ENCODE measurements at places on chromosomes 2 and 18.

DNA sequence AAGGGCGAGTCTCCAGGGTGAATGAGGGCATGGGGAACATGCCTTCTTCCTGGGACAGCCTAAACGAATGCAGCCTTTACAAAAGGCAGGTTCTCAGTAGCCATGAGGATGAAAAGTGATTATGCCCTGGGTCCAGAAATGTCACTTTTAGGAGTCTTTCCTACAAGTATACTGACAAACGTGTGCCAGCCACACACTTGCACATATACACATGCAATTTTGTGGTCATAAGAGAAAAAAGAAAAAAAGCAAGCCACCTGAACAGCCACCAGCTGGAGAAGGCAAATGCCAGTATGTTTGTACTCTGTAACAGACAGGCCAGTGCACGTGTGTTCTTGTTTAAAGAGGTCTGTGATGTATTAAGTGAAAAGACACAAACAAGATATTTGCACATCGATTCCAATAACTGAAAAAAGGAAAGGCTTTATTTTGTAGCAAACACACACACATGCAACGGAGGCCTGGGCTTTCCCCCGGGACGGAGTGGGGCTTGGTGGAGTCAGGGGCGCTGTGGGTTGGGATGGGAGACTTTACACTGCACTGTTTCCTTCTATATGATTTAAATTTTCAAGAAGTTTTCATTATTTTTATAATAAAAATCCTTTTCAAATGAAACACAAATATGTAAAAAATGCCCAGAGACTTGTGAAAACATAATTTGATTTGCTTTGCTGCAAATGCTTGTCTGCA is 108.4 kb downstream of the FAM210A start:
- no peak for DNase-seq

DNA sequence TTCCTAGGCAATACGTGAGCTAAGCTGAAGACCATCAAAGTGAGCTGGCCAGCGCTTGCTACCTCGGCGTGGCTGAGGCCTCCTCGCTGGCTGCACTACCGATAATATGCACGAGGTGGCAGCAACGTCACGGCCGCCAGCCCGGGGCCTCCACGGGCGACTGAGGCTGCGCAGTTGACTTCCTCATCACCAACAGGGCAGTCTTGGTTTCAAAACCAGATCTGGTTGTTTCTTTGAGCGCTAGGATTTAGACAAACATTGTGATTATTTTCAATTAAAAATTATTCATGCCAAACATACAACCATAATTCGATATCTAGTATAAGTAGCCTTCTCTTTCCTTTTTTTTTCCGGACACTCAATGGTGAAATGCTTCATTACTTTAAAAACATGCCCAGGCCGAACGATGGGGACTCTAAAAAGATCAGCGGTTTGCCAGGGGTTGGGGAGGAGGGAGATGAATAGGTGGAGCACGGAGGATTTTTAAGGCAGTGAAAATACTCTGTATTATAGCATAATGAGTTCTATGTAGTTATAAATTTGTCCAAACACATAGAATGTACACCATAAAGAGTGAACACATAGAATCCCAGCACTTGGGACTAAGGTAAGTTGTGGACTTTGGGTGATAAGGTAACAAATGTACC is 52.0 kb downstream of the CYBRD1 start:
- peak; percentile 88 for DNase-seq

DNA sequence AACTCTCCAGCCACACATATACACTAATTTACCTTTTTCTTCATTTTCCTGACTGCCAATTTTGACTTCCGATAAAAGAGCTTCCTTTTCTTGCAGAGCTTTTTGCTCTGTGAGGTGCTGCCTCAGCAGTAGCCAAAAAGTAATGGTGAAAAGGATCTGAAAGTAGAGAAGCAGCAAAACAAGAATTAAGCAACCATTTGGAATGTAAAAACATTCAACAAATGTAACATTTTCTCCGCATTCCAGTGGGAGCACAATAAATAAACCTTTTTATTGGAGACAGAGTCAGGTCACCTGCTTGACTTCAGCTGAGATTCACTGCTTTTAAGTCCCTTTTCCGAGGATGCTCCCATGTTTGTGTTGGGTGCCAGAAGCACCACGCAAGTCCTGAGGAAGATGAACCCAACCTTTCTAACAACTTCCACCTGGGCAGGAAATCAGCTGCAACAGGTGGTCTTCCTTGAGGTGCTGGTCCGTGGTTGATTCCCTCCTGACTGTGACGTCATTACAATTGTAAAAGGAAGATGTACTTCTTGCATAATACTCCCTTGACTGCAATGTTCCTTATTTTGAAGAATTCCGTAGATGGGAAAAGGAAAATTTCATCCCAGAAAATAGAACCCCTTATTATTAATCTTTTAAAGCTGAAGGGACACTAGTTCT is 265.5 kb downstream of the NAPG start:
- DNase-seq, result no peak

- no peak for DNase-seq
Observed at GRCh38 chr18:2588666-2589344, 17.4 kb downstream of the NDC80 start.

- no peak for DNase-seq
Observed at GRCh38 chr2:153132418-153132817, 346.1 kb downstream of the RPRM start.

DNA sequence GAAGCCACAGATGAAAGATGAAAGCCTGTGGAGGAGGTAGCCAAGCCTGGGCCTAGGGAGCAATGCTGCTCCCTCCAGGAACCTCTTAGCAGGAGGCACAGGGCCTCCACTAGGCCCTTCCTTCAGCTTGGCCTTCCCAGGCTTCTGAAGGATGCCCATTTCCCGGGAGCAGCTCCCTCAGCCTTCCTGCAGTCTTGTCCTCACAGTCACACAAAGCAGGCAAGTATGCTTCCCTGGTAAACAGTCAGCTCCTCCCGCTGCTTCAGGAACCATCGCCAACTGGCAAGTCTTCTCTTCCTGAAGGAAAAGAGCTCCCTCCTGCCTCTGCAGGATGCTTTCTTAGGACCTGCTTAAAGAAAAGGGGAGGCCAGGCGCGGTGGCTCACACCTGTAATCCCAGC is 53.2 kb downstream of the SMAD7 start:
- no peak for DNase-seq

- DNase-seq, result no peak
Observed at GRCh38 chr18:28588884-28589549, 412.1 kb upstream of the CDH2 start.

Data from activated naive CD8-positive, alpha-beta T cell treated with anti-CD3 and anti-CD28 coated beads, Interleukin-2, amount 50 U/mL, for 24 hours (primary cell).